T-cell (primary cell): ENCODE measurements at places on chromosomes 11 and 22. TPM values are rescaled to one million over a fixed set of nuclear protein-coding genes. Genes with fewer than 3 reads are reported as not detected.

- DNase-seq, result no peak
Observed at GRCh38 chr22:43446037-43446803, 34.4 kb downstream of the MPPED1 start.

- no peak for DNase-seq
Observed at GRCh38 chr11:33553486-33553885, 147.1 kb downstream of the C11orf91 start.

DNA sequence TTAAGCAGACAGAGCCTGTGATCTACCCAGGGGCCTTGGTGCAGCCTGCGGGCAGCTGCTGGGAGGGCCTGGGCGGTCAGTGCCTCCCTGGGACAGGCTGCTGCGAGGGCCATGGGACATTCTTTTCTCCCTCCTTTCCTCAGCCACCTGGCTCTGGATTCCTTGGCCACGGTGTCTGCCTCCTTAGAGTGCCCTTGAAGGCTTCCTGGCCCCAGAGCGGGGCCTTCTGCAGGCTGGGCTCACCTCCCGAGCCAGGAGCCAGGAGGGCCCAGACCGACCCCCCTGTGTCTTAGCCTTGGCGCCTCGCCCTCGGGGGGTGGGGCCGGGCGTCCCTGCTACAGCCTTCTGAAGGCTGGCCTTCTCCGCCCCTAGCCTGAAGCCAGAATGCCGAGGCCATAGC is 231.2 kb downstream of the TBC1D22A start:
- no peak for DNase-seq

DNA sequence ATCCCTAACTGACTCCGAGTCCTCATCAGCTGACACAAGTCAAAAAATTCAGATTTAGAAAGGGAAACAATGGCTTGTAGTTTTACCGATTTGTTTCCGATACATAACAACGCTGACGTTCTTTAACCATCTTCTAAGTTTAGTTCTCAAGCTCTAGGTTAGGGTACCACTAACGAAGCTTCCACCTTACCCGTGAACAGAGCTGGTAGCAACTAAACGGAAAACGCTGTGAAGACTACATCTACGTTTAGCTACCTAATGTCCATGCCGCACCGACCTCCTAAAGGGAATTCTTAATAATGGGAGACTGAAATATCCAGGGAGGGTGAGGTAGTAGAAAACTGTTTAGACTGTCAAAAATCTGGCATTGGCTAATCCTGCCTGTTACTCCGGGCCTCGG is 1.0 kb downstream of the NUP98 start:
- DNase-seq, result no peak

The APOA1 gene
- total RNA-seq, result 1.1 TPM

DNA sequence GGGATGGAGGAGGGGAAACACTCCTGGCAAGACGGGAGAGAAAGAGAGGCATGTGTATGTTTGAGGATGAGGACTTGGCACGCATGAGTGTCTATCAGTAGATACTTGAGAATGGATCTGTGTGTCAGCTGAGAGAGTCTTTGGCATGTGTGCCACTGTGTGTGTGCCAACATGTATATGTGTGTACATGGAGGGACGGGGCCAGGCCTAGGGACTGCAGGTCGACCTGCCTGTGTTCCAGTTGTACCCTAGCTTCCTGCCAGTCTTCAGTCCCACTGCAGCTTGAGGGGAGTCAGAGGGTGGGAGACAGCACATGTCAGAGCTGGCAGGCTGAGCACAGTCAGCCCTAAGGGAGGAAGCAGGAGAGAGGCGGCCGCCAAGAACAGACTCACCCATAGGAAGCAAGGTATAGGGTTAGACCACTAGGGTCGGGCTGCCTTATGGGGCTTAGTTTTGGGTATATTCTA is 5.6 kb downstream of the CLCF1 start:
- no peak for DNase-seq

The CD3E gene
- 555 TPM for total RNA-seq

DNA sequence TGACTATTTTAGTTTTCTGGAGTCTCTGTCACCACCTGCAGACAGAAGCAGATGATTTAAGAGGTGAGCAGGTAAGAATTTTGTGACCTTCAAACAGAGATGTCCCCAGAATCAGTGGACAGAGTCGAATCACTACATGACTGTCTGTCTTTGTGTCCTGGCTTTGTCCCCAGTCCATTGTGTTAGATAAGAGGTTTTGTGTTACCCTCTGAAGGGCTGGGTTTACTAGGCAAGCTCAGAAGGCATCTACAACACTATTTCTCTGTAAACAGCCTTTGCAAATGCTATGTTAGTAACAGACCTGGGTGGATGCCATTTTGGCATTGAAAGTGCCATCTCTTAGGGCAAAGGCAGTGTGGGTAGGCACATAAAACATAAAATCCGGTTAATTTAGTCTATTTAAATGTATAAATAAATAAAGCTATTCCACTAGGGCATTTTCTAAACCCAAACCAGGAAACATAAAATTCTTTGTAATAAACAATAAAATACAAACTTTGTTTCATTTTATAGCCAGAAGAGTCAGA is 40.3 kb upstream of the CADM1 start:
- no peak for DNase-seq

GRCh38 chr11:63901660-63902059 is 15.3 kb downstream of the RCOR2 start:
- no peak for DNase-seq

DNA sequence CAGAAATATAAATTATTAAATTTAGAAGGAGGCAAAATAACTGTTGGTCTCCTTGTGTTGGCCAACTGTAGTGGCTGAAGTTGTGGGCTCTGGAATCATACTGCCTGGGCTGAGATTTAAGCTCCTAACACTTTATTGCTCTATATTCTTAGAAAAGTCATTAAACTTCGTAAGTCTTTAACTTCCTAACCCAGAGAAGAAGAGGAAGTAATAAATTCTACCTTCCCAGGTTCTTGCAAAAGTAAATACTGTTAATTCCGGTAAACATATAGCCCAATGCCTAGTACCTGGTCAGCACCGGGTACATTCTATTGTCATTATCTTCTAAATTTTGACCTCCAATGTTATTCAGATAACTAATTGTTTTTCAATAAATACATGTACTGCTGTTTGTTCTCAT is 4.5 kb downstream of the OR51T1 start:
- DNase-seq, result no peak

- peak; percentile 93 for DNase-seq
Observed at GRCh38 chr11:64971421-64972233, at the start of gene MAJIN. Gene MAJIN (minus strand): TSS chr11:64972108. CDS start chr11:64959405, 12,703 bp downstream.

GRCh38 chr11:41665441-41666360 is 206.2 kb upstream of the LRRC4C start:
- DNase-seq, result no peak

DNA sequence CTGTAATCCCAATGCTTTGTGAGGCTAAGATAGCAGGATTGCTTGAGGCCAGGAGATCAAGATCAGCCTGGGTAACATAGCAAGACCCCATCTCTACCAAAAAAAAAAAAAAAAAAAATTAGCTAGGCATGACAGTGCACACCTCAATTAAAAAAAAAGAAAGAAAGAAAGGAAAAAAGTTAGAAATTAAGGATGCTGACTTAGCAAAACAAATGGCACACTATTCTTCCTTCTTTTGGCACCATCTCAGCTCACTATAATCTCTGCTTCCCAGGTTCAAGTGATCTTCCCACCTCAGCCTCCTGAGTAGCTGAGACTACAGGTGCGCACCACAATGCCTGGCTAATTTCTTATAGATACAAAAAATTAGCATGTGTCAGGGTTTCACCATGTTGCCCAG is 33.9 kb downstream of the PC start:
- DNase-seq, result no peak

The SSTR3 gene
- total RNA-seq, result 5.3 TPM

DNA sequence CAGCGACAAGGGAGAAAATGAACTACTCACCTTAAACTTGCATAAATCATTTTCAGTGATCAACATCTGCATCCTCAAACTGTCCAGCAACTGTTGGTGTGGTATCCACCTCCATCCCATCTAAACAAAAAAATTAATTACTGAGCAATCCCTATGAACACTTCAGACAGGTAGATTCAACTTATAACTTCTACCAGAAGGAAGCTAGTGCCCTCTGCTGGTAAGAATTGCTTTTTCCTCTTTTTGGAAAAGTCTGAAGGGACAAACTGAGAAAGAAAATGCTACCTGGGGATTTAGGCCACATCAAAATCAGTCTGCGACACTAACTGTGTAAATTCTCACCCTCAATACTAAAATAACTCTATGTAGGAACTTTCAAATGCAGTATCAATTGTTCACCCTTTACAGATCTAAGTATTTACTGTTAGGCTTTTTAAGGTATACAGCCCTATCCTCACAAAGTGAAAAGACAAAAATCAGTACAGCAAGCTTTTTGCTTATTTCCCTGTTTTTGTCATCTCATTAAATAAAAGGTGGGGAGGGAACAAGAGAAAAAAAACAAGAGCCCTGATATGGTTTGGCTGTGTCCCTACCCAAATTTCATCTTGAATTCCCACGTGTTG is 17.9 kb downstream of the CLNS1A start:
- no peak for DNase-seq

GRCh38 chr22:32422062-32422461 is 10.0 kb upstream of the RTCB start:
- no peak for DNase-seq

The OR51B4 gene
- not detected for total RNA-seq
